ENCODE measurements at places on chromosomes 12 and 14. TPM values are rescaled to one million over a fixed set of nuclear protein-coding genes. Genes with fewer than 3 reads are reported as not detected.

DNA sequence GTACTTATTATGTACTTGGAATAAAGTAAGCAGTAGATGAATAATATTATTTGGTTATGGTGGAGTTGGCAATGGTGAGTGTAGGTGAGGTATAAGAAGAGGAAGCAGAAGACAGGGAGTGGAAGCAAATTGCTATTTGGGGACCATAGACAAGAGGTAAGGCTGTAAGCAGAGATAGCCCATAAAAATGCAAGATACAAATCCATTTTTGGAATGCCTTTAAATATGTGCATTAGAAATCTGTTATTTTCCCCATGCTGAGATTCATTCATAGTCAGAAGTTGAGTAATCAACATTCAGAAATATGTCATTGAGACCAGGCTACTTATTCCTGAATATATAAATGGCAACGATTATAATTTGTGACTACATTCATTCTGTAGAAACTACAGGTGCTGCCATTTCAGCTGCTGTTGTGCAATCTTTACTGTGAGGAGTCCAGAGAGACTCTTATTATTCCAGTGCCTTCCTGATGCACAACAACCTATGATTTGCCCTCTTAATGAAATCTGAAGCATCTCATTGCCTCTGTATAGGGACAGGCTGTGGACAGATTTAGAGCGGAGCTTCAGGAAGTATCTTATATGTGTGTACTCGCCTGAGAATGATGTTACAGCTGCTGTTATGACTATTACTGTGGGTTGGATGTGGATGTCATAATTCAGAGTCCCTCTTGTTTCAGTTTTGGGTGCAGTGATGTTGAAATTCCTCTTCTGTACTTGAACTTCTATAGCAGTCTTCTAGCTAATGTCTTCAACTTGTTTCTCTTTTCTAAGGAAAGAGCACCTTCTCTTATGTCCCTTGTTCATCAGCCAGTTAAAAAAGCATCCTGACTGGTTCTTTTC is 173.8 kb downstream of the NAV3 start:
- H3K4me1 ChIP-seq = no peaks in the 10 kb centered on the region
- no peak overlapping the region for H3K27ac ChIP-seq
- H3K4me3 ChIP-seq = no peak overlapping the region
- no peak for DNase-seq
- H3K27me3 ChIP-seq = no peaks in the 10 kb centered on the region

Gene PLD4
- not detected for total RNA-seq

GRCh38 chr14:57266065-57266464 is 2.6 kb downstream of the EXOC5 start:
- no peak for DNase-seq
- no peaks in the 10 kb centered on the region for H3K27me3 ChIP-seq
- no peak overlapping the region for H3K27ac ChIP-seq

DNA sequence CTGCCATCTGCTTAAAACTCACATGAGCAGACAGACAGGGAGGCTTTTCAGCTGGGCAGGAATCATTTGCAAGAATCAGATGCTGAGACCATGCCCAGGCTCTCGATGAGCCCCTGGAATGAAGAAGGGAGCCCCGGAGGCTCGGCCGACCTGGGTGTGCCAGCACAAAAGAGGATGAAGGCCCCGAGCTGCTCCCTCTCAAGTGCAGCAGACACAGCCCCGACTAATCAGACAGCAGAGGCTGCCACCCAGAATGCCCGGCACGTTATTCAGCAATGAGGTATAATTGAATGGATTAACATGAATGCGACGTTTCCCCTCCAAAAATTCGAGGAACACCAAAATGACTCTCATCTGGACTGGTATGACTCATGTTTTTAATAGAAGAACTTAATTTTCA is 58.9 kb downstream of the BCL11B start:
- DNase-seq = no peak
- H3K4me3 ChIP-seq = peak overlapping the region; percentile 17
- no peak overlapping the region for H3K27ac ChIP-seq
- H3K36me3 ChIP-seq = no peaks in the 10 kb centered on the region

DNA sequence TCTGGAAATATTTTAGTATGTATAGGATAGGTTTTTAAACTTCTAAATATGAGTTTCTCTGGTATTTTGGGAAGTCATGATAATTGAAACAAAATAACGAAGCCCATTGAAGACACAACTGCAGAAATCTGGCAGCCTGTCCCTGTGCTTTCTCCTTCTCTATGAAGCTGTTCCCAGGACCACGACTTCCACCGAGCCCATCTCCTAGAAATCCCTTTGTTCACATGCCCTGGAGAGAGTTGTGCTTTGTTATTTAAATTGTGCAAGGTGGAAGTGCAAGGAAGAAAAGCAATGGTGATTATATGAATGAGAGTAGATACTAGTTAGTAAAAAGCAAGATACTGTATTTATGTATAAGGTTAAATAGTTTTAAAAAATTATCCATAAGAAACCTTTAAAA is 32.2 kb downstream of the STK38L start:
- H3K27me3 ChIP-seq = no peaks in the 10 kb centered on the region
- H3K36me3 ChIP-seq = no peaks in the 10 kb centered on the region
- H3K4me3 ChIP-seq = no peak overlapping the region
- H3K4me1 ChIP-seq = peaks cover 94% of the 10 kb centered on the region
- H3K27ac ChIP-seq = no peak overlapping the region
- no peak for DNase-seq

Gene TSFM
- total RNA-seq = 15.4 TPM

DNA sequence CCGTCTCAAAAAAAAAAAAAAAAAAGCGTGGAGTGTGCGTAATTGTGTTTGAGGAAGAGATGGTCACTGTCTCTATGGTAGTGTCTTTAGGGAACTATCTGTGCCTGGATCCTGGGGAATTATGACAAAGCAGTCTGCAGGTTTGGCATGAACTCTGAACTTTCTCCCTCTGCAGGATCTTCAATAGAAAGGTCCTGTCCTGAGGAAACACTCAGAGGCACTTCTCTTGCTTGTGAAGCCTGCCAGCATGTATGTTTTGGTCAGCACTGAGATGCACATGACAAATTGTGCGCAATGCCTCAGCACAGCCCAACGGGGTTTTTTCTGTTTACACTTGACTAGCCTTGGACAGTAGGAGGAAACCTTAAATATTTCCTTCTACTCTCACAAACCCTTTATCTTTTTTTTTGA is 46.6 kb downstream of the ATF7 start:
- no peak overlapping the region for H3K4me3 ChIP-seq
- H3K4me1 ChIP-seq = no peaks in the 10 kb centered on the region
- no peaks in the 10 kb centered on the region for H3K36me3 ChIP-seq
- no peaks in the 10 kb centered on the region for H3K27me3 ChIP-seq

Gene SLCO1B3
- total RNA-seq = not detected

- H3K36me3 ChIP-seq = no peaks in the 10 kb centered on the region
- H3K4me3 ChIP-seq = no peak overlapping the region
- no peaks in the 10 kb centered on the region for H3K4me1 ChIP-seq
- no peak for DNase-seq
- no peak overlapping the region for H3K27ac ChIP-seq
Measured at GRCh38 chr14:55936691-55937090, 181.5 kb upstream of the PELI2 start.

GRCh38 chr12:102281231-102281630 is 83.6 kb upstream of the PMCH start:
- no peaks in the 10 kb centered on the region for H3K36me3 ChIP-seq
- H3K27me3 ChIP-seq = no peaks in the 10 kb centered on the region
- H3K4me3 ChIP-seq = no peak overlapping the region
- no peak for DNase-seq

Gene FAM186B
- 0.54 TPM for total RNA-seq

- no peak overlapping the region for H3K4me3 ChIP-seq
- H3K4me1 ChIP-seq = no peaks in the 10 kb centered on the region
- no peak overlapping the region for H3K27ac ChIP-seq
- H3K27me3 ChIP-seq = no peaks in the 10 kb centered on the region
- no peak for DNase-seq
Measured at GRCh38 chr12:43551279-43551970, 578 bp downstream of the ADAMTS20 start.

GRCh38 chr14:103548463-103549351 is 13.8 kb downstream of the BAG5 start:
- DNase-seq = no peak
- H3K4me1 ChIP-seq = peaks cover 57% of the 10 kb centered on the region
- no peak overlapping the region for H3K4me3 ChIP-seq
- no peaks in the 10 kb centered on the region for H3K36me3 ChIP-seq

DNA sequence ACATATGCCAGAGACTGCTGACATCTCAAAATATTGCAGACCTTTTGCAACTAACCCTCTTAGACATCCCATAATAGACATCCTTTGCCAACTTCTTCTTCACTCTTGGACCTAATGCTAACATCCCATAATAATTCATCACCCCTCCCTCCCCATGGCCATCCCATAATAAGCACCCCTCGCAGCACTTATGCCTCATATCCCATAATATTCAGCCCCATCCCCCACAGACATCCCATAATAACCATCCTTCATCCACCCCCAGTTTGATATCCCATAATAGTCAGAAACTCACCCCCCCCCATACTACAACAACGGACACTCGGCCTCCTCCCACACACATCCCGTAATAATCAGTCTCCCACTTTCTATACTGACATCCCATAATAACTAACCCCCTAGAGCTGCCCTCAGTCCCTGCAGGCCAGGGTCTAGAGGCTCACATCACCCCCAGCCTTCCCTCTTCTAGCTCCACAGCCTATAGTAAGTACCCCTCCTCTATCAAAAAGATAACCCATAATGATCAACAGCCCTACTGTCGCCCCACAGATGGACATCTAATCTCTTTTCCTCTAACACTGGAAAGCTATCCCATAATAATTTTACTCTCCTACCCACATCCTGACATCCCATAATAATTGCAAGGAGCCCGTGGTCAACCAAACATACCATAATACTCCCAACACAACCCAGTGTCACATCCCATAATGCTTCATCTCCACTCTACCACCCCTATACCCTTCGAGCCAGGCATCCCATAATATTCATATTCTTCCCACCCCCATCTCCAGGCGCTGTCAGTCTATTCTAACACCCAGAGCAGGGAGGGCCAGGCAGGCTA is 792 bp upstream of the CHD4 start:
- peaks cover 32% of the 10 kb centered on the region for H3K4me1 ChIP-seq
- H3K27ac ChIP-seq = peak overlapping the region; percentile 93
- H3K36me3 ChIP-seq = no peaks in the 10 kb centered on the region
- no peaks in the 10 kb centered on the region for H3K27me3 ChIP-seq
- H3K4me3 ChIP-seq = no peak overlapping the region

DNA sequence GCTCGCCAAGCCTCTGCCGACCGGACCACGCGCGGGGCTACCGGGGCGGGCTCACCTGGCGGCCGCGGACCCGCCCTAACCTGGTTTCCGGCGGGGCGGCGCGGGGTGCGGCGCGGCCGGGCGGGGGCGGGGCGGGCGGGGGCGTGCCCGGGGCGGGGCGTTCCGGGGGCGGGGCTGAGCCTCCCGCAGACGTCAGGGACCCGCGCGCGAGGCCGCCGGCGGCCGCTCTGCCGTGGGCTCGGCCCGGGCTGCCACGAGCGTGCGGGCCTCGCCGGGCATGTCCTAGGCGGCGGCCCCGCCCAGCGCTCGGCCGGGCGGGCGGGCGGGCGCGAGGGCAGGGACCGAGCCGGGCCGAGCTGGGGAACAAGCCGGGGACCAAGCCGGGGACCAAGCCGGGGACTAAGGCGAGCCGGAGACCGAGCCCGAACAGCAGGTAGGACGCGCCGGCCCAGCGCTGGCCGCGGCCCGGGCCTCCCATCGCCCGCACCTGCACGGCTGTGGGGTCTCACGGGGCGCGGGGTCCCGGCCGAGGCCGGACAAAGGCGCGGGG is at the start of gene CEP170B:
Gene CEP170B (plus strand): TSS at position 188 of the 550 bp plus-strand sequence. CDS start 3,183 bp downstream, outside the sequence.
- H3K27me3 ChIP-seq = no peaks in the 10 kb centered on the region
- no peak for DNase-seq
- H3K36me3 ChIP-seq = peaks cover 4% of the 10 kb centered on the region
- peak within 1 kb of the TSS; percentile 59 for H3K27ac ChIP-seq
- peak within 1 kb of the TSS; percentile 97 for H3K4me3 ChIP-seq
- peaks cover 25% of the 10 kb centered on the region for H3K4me1 ChIP-seq

Gene SLC8A3
- total RNA-seq = 0.95 TPM
